ENCODE measurements at places on chromosomes 11 and 22.

DNA sequence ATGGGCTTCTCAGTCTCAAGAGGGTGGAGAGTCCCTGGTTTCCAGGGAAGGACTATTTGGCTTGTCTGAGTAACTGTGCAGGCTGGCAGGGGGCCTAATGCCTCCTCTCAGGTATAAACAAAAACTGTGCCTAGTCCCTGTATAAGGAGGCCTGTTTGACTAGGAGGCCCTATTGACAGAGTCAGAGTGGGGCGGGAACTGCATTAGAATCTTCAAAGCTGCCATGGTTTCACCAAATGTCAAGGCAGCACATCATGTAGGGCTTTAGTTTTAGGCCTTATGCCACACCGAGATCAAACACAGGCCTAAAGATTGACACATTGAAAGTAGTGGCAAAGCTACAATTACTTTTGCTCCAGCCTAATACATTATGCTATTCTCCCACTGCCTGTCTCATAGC lies 611.5 kb upstream of the B3GAT1 start:
- DNase-seq, result no peak

DNA sequence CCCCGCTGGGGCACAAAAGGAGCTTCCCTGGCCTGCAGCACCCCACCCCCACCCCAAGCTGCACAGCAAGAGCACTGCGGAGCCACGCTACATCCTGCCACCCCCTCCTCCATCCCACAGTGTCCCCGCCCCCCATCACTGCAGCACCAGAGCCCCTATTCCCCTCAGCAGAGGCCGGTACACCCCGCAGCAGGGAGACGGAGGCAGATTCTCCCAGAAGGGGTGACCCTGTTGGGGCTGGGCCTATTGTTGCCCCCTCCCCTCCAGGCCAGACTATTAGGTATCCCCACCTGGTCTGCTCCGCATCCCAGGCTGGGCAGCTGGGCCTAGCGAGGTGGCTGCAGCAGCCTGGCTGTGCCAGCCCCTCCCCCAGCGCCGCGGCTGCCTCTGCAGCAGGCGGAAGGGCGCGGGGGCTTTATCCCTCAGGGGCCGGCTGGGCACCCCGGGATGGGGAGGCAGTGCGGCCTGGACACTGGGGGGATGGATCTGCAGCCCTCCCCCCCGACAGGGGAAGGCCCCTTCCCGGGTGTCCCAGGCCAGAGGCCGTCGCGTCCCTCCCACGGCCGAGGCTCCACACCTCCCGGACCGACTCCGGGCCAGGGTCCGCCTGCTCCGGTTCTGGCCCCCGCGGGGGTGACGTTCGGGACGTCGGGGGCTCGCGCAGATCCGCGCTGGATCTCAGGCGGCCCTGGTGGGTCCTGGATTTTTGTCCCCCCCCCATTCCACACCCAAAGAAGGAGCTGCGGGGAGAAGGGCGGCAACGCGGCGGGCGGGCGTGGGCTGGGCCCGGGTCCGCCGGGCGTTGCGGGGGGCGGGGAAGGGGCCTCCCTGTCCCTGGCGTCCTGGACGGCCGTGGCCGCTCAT lies 943 bp downstream of the DUSP8 start:
- no peak for DNase-seq

- DNase-seq, result peak; percentile 56
Observed at GRCh38 chr11:59285716-59286260, 72.9 kb upstream of the OR5AN1 start.

- DNase-seq, result no peak
Observed at GRCh38 chr11:46293641-46294103, 16.2 kb downstream of the CREB3L1 start.

DNA sequence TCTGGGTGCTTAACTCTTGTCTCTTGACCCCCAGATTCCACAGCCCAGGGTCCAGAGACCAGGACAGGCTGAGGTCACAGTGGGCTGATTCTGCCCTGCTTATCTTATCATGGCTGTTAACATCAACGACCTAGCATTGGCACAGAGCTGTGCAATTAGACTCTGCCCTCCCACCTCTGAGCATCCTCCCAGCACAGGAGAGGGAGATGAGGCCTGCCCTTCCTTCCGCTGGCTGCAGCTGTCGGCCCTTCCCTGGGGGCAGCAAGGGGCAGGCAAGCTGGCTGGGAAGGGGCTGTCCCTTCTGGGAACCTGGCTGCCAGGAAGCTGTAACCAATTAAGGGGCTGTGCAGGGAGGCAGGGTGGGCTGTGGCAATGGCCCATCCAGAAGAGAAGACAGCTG lies 22.5 kb downstream of the LRRC10B start:
- no peak for DNase-seq

Data from SK-MEL-5 (cell line).